ENCODE measurements at places on chromosomes 1 and 21. TPM values are rescaled to one million over a fixed set of nuclear protein-coding genes. Genes with fewer than 3 reads are reported as not detected.

GRCh38 chr1:196114193-196114592 lies 494.0 kb downstream of the KCNT2 start:
- DNase-seq = no peak

DNA sequence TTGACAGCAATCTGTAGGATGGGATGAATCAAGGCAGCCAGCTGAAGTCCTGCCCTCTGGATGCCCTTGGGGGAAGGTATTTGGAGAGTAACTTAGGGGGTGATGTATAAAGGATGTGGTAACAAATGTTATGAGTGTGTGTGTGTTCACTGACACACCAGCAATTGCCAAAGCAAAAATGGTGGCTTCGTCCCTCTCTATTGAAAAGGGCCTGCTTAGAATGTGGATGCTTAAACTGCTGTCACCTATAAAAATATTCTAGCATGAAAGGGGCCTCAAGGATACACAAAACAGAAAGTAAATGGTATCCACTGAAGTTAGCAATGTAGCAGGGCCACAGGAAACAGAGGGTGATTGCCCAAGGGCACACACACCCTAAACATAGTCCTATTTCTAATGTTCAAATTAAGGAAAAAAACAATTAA lies 15.1 kb upstream of the AIM2 start:
- DNase-seq = no peak

DNA sequence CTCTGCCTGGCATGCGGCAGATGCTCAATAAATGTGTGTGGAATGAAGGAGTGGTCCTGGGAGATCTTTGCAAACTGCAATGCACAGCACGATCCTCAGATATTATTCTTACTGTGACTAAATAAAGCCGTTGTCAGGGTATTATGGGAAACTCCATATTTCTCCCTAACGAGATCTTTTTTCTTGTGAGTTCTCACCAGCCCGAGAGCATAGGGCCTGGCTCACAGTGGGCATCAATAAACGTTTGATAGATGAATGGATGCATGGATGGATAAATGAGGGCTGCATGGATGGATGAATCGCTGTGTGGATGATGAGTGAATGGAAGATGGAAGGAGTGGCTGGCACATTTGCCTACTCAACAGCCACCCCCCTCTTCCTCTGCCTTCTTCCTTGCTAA lies 69.6 kb downstream of the SDC3 start:
- DNase-seq = no peak

GRCh38 chr1:12754738-12755137 lies 8.7 kb downstream of the CFAP107 start:
- DNase-seq = no peak

- DNase-seq = no peak
Measured at GRCh38 chr21:45448810-45449657, 44.1 kb downstream of the COL18A1 start.

- DNase-seq = no peak
Measured at GRCh38 chr21:32413015-32413504, 554 bp downstream of the EVA1C start.

DNA sequence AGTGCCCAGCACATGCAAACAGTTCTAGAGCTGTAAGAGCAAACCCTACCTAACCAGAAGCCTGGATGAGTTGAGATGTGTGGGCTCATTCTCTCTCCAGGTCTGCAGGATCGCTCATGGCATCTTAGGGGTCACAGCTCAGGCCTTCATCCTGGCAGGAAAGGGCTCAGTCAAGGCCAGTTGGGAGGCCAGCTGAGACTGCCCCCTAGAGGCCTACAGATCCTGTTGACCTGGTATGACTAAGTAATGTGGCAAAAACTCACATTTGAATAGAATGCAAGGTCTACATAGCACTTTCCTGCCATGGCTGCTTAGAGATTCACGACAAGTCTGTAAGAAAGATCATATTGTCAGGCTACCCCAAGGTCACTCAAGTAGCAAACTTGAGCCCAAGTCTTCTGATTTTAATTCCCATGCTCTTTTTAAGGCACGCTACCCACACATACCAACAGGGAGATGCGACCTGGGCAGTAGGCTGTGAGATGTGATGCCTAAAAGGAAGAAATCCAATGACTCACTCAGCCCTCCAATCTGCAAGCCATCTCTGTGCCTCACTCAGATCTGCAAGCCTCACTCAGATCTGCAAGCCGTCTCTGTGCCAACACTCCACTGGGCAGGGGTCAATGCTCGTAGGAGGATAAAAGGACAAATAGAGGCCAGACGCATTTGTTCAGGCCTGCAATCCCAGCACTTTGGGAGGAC lies 5.1 kb upstream of the CAPN8 start:
- no peak for DNase-seq

- no peak for DNase-seq
Measured at GRCh38 chr1:152495066-152495675, 15.4 kb upstream of the LCE5A start.

GRCh38 chr1:113858418-113858817 lies 13.1 kb downstream of the PTPN22 start:
- no peak for DNase-seq

DNA sequence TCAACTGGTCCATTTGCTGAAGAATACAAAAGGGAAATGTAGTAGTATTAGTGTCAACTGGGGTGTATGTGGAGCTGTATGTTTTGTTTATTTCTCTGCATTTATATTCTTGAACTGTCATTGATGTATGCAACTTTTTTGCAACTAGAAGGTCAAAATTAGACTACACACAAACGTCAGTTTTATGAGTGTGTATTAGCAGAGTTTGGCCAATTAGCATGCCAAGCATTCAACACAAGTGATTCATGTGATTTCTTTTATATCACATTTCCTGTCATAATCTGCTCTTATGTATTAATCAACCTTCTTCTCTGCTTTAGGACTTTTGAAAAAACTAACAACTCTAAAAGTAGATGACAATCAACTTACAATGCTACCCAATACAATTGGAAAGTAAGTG lies 211.1 kb downstream of the LRRC40 start:
- DNase-seq = no peak

DNA sequence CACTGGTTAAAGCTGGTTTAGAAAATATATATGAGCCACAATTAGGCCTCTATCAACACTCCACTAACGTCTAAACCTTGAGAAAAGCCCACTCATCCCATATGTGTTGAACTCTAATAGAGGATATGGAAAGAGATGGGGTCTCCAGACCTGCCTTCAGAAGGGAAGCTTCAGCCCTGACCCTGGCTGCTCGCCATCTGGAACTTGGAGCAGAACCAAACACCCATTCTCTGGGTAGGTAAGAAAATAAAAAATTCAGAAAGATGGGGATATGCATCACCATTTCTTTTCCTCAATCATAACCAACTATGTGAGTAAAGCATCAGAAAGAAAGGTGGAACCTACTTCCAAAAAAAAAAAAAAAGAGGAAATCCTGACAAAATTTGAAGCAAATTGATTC lies 666.2 kb downstream of the PTPRC start:
- no peak for DNase-seq

DNA sequence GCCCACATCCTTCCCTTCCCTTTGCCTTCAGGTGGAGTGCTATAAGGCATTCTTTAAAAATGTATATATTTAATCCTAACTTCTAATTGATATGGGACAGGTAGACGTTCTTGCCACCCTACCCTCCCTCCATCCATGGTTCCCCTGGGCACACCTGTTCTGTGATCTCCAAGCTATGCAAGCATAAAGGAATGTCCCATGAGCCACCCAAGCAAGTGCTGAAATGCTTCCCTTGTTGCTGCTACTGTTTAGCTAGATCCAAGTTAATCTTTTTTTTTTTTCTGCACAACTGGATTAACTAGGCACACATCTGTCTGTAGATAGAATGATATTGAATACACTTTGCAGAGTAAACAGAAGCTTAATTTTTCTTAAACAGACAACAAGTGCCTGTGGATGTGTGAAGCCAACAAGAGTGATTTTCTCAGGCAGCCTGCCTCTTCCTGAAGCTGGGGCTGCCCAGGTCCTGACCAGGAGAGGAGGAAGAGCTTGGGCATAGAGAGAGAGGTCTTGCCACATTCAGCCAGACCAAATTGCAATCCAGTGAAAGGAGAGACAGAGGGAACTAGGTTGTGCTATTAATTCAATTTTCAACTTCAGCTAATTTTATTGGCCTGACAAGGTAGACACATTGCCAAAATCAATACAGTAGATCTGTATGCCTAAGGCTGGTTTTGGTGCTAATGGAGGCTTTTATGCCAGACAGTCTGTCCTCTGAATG lies 28.2 kb upstream of the ATP1B1 start:
- DNase-seq = no peak

GRCh38 chr21:27190601-27191000 lies 223.7 kb upstream of the ADAMTS5 start:
- no peak for DNase-seq

DNA sequence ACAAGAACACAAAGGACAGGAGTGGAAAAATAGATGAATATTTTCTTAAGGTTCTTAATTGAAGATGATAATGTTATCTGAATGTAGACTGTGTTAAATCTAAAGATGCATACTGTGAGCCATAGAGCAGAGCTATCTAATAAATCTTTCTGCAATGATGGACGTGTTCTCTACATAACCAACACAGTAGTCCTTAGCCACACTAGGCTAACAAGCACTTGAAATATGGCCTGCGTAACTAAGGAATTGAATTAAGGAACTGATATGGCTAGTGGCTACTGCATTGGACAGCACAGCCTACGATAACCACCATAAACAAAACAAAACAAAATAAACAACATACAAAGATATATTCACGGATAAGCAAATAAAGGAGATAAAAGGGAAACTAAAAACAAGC lies 181.3 kb downstream of the LYPLAL1 start:
- no peak for DNase-seq

DNA sequence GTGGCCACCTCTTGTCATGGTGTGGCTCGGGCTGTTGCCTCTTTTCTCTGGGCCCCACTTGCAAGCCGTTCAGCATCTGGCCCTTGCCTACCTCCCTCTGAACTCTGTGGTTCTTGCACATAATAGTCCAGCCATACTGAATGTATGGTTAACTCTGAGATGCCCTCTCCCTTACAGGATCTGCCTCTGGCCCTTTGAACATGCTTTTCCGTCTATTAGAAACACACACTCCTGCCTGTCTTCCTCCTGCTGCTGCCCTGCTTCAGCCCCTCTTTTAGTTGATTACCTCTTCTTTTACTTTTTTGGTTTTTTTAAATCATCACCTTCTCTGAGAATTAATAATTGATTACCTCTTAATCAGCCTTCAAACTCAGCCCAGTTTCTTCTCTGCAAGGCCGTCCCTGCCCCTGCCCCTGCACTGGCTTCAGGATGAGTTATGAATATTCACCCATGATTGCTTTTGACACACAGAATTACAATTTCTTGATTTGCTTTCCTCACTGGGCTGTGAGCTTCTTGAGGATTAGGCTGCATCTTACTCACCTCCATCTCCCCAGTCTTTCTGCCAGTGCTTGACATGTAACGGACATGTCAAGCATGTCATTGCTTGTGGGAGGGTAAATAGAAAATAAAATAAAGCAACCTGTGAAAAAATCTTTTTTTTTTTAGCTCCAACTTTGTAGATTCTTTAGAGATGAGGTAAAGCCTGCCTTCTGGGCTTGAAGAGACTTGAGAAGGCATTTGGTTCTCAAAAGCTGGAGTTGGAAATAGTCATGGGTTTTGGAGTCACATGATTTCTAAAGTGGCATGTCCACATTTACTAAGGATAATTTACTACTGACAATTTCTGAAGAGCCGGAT lies 158.3 kb downstream of the PLXNA2 start:
- DNase-seq = no peak

DNA sequence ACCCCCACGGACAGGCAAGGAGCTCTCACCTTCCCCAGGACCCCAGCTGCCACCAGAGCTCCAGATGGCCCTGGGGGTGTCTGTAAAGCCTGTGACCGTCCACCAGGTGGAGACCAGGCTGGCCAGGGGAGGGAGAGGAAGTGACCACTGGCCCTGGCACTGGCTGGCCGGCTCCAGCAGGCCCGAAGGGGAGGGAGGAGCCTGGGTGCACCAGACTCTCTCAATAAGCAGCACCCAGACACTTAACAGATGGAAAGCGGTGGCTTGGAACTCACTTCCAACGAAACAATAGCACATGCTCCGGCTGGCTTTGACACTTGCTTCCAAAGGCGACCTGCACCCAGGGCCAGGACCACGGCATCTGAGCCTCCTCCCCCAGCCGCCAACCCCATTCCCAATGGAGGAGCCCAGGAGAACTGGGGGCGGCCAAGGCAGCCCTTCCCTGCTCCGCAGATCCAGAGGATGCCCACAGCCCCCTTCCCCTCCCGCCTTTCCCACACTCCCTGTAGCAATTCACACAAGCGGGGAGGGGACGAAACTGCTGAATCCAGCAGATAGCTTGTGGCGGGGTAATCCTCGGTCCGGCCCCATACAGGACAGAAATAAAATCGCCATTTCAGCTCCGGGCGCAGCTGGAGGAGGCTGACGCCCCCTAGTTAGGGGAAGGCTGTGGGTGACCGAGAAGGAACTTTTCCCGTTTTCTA lies 742 bp upstream of the PDE9A start:
- no peak for DNase-seq

DNA sequence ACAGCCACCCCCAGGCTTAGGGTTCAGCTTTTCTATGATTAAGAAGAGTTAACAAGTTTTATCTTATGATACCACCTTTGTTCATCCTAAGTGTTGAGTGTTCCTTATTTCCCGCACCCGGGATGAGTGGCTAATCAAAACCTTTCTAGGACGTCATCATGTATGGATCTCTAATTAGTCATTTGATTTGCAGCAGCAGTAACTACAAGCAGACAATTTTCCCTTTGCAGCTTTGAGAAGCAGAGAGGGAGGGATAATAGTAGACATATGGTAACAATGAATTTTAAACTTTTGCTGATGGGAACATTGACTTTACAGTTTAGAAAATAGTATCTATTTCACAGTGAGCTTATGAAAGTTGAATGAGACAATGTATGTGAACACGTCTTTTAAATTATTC lies 30.8 kb upstream of the SLC35F3 start:
- no peak for DNase-seq

GRCh38 chr1:117573386-117574023 lies 32.3 kb upstream of the TENT5C start:
- DNase-seq = no peak

GRCh38 chr1:89279011-89279466 lies 6.4 kb upstream of the GBP5 start:
- no peak for DNase-seq

DNA sequence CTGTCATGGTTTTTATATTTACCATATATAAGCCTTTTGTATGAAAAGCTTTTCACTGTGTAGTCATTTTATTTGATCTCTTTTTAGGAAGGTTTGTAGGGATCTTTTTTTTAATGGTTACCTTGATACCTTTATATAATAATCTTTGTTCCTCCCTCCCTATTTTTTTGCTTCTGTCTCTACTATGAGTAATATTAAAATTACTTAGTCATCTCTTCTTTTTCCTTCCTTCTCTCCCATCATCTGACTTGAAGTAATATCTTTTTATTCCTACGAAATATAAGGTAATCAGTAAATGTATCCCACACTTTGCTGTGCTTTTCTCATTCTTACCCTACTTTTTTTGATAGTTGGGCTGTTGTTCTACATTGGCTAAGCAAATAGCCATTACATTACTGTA lies 161.4 kb downstream of the MAGI3 start:
- no peak for DNase-seq

- DNase-seq = no peak
Measured at GRCh38 chr1:31122101-31122735, 56.7 kb upstream of the PUM1 start.

The OR2T2 gene
- total RNA-seq = 0.15 TPM

The PERM1 gene
- not detected for total RNA-seq

The TMEM61 gene
- total RNA-seq = not detected

The IRF6 gene
- 1.1 TPM for total RNA-seq

The HCRTR1 gene
- not detected for total RNA-seq

The NFYC gene
- total RNA-seq = 42.3 TPM
